Activated naive CD4-positive, alpha-beta T cell treated with anti-CD3 and anti-CD28 coated beads for 36 hours (primary cell): ENCODE measurements at places on chromosomes 1 and 21.

GRCh38 chr1:62314454-62315350, 4.5 kb downstream of the KANK4 start:
- DNase-seq, result no peak

DNA sequence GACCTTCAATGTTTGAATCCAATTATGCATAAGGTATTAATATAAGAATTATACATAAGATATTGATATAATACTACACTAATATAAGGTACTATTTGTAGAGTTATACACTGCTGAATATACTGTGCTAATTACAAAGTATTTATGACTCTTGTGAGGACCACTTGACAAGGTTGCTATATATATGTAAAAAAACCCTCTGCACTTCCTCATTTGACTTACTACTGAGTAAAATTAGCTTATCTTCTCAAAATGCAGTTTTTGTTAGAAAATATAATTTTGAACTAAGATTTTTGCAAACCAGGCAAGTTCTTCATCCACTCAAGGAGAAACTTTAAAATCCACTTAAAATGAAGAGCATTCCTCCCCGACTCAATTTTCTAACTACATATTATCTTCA, 8.5 kb downstream of the SIKE1 start:
- no peak for DNase-seq

DNA sequence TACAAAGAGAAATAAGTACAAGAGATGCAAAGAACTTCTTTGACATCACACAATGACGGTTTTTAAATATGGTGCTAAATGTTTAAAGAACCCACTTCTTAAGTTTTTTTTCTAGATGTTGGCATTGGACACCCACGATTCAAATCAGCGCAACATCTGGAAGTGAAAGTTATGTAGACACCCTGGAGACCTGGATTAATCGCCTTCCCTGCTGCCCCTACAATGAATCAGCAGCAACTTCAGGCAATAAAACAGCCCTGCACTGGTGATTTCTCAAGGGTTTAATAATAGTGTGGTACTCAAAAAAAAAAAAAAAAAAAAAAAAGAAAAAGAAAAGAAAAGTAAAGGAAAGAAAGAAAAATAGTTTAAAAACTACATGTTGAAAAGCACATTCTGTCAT, 248.3 kb downstream of the NUF2 start:
- DNase-seq, result no peak

- no peak for DNase-seq
These were observed 129.7 kb upstream of the NFIA start for GRCh38 chr1:60952612-60953111.

GRCh38 chr1:3679098-3679555, 26.8 kb downstream of the TP73 start:
- DNase-seq, result no peak

- no peak for DNase-seq
These were observed 197.5 kb downstream of the BRINP2 start for GRCh38 chr1:177368255-177368654.

- DNase-seq, result no peak
These were observed 69.8 kb downstream of the GPR88 start for GRCh38 chr1:100607628-100608240.

GRCh38 chr1:233229288-233229687, 66.2 kb downstream of the PCNX2 start:
- DNase-seq, result no peak

GRCh38 chr1:27166929-27167328, 12.0 kb upstream of the SLC9A1 start:
- DNase-seq, result no peak

- DNase-seq, result no peak
These were observed 542 bp upstream of the XPR1 start for GRCh38 chr1:180631194-180631765.

DNA sequence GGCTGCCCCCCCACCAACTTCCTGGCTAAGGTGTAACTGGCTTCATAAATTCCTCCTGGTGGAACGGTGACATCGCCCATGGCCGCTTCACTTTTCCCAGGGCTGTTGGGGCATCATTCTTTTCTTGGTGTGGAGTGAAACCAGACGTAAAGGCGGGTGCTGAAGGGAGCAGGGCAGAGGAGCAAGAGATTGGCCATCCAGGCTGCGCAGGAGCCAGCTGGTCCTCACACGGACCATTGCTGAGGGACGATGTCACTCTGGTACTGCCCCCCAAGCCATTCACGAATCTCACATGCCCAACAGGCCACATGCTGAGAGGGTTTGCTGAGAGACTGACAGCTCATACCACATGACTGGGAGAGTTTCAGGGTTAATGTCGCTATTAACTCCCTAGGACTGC, 10.5 kb upstream of the PKP1 start:
- no peak for DNase-seq

GRCh38 chr21:40754466-40754865, 92.5 kb downstream of the DSCAM start:
- no peak for DNase-seq
